ENCODE measurements at places on chromosomes 5 and 9.

DNA sequence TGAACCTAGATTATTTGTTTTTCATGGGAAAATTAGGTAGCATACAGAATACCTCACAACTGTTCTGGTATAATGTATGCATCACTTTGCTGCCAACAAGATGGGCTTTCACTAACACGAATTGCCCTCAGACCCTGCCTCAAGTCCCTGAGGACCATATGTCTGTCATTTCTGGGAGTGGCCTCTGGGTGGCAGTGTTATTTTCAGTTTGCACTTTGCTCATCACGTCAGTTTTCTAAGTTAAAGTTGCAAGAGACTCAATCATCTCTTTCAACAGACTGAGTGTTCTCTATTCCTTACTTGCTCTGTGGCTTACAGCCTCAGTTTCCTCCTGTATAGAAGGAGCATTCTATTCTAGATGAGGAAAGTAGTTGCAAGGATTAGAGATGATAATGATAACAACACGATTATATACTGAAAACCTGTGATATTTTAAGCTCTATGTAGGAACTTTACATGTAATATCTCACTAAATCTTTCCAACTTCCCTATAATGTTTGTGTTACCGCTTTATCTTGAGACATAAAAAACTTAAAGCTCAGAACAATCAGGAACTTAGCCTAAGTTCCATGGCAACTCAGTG, 55.7 kb downstream of the TSSK1B start:
- peak; percentile 52 for DNase-seq

DNA sequence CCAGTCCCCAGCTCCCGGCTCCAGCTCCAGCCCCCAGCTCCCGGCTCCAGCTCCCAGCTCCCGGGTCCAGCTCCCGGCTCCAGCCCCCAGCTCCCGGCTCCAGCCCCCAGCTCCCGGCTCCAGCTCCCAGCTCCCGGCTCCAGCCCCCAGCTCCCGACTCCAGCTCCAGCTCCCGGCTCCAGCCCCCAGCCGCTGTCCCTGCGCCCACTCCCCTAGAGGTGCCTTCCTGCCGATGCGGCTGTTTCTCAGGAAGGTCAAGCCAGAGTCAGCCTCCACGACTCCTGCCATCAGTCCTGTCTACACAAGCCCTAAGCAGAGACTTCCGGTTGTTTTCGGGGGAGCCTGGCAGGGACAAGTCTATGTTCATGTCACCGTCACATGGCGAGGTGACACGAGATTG, 74.8 kb downstream of the ZNF354C start:
- DNase-seq: no peak

DNA sequence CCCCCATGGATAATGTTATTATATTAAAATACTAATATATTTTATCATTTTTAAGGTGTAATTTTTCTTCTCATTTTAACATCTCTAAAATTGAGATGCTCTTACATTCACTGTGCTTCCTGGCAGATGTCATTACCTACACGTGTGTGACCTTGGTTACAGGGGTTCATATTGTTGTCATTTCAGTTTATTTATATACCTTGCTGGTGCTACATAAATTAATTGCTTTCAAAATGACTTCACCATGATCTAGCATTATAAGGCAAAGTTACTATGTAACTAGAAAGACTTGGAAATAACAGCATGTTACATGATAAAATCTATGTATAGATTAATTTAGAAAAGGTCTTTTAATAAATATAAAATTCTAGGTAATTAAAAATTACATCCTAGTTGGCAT, 60.9 kb downstream of the ARHGEF28 start:
- DNase-seq: no peak

- DNase-seq: no peak
These were observed 393.7 kb upstream of the PDE4D start for GRCh38 chr5:60287174-60287771.

DNA sequence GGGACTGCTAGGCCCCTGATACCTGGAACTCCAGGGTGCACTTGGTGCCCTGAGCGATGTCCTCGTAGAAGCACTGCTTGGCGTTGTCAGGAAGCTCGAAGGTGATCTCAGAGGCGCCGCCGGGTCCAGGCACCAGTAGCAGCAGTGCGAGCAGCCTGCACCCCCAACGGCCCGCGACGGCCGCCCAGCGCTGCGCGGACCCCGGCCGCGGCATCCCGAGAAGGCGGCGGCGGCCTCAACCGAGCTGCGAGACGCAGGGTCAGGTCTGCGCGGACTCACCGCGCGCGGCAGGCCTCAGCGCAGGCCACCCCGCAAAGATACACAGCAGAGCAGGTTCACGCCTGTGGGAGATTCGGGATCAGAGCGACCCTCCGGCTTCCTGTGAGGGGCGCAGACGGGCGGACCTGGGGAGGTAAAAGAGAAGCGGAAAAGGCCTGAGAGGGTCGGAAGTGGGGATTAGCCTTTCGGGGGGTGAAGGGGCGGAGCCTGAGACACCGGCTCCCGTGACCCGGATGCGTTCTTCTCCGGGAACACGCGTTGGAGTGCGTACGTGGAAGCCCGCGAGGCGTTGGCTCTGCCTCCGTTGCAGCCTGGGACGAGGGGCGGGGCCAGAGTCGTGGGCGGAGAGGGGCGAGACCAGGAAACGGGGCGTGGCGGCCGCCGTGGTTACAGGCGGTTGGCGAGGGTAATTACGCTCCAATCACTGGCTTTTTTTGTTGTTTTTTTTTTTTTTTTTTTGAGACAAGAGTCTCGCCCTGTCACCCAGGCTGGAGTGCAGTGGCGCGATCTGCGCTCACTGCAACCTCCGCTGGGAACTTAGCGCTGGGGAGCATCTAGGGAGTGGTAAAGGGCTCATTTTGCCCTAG, at the start of gene TMED7:
Gene TMED7 (minus strand): TSS at position 458 of the 866 bp plus-strand sequence. CDS start 244 bp downstream, at position 214.
- peak; percentile 100 for DNase-seq

- no peak for DNase-seq
These were observed 130.1 kb upstream of the OSMR start for GRCh38 chr5:38715696-38716095.

- DNase-seq: peak; percentile 17
These were observed 128.4 kb upstream of the TRPM3 start for GRCh38 chr9:71249729-71250317.

DNA sequence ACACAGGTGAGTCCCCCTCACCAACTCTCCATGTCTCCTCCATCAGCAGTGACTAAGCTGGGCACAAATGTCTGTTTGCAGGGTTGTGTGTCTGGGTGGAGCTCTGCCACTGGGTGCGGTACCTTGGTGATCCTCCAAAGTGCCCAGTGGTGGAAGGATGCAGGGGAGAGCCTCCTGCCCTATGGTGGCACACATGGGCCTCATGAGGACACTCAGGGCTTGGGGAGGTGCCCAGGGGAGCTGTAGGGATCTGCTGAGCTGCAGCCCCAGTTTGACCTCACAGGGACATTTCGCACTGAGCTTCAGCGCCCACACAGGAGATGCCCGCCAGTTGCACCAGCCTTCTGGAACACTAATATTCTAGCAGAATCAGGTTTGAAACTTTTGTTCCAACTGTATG, 29.5 kb downstream of the S1PR3 start:
- DNase-seq: no peak

DNA sequence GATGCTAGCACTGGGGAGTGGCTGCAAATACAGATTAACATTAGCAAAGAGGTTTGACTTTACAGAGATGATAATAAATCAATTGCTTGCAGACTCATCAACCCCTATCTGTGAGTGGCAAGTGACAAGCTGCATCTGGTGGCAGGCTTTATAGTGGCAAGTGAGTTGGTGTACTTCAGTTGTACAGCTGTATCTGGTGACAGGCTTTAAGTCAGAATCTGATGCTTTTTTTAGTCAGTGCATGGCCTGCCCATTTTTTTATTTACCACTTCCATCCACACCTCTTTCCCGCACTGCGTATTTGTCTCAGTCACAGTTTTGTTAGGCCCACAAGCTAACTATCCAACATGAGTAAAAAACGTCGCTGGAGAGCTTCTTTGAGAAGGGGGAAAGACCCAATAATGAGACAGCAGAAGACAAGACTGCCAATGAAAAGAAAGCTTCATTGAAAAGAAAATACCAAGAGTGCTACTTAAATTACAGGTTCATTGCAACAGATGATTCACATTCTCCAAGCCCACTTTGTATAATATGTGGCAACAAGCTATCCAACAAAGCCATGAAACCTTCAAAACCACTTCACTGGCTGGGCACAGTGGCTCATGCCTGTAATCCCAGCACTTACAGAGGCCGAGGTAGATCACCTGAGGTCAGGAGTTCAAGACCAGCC, 23.1 kb downstream of the ANP32B start:
- no peak for DNase-seq

GRCh38 chr9:16705111-16705604, 165.3 kb downstream of the BNC2 start:
- DNase-seq: peak; percentile 77

- no peak for DNase-seq
These were observed 236.5 kb downstream of the DMRTA1 start for GRCh38 chr9:22682961-22683699.

GRCh38 chr5:173231381-173231766, 3.6 kb downstream of the NKX2-5 start:
- no peak for DNase-seq

DNA sequence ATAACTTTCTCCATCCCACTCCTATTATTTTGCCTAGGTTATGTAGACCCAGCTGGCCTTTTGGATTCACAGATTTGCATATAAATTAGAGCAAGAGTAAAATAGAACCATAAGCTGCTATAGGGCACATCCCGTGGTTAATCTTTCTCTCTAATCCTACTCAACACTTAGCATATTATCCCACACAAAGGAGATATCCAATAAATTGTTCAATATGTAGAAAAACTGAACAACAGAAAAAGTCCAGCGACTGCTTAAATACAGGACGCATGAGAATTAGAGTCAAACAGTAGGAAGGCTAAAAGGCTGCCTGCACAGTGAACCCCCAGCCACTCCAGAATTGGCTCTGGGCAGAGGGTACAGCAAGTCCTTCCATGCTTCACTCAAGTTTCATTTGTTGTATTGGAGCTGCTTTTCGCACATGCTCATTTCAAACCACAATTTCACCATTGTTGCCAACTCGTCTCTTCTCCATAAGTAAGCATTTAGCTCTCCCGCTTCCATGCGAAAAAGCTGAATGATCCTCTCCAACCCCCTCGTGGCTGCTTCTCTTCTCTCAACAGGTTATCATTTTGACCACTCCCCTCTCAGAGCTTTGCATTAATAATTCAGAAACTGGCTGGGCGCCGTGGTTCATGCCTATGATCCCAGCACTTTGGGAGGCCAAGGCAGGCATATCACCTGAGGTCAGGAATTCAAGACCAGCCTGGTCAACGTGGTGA, 14.1 kb upstream of the IQGAP2 start:
- no peak for DNase-seq

DNA sequence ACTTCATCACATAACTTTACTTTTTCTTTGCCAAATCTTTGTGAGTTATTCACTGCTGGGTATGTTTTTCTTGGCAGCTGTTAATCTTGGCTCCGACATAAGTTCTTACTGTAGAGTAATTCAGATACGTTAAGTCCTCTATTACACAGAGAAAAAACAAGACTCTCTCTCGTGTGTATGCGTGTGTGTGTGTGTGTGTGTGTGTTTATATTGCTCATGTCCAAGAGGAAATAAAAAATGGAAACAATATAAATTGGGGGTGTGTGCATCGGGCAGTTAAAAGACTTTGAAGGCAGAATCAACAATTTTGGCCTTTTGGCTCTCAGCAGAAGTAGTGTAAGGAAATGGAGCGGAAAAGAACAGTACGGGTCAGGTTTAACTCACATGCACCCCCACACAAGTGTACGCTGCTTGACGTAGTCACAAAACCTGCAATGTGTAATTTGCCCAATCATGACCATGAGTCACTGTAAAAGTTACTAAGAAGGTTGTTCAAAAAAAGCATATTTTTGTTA, 67.2 kb upstream of the IFNE start:
- peak; percentile 53 for DNase-seq

DNA sequence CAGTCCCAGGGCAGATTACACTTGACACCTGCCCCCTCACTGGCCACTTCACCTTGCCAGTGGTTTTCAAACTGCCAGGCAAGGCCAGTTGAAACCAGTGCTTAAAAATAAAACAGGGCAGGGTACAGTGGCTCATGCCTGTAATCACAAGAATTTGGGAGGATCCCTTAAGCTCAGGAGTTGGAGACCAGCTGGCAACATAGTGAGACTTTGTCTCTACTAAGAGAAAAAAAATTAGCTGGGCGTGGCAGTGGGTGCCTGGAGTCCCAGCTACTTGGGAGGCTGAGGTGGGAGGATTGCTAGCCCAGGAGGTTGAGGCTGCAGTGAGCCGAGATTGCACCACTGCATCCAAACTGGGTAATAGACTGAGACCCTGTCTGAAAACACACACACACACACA, 58.1 kb downstream of the ROPN1L start:
- no peak for DNase-seq

DNA sequence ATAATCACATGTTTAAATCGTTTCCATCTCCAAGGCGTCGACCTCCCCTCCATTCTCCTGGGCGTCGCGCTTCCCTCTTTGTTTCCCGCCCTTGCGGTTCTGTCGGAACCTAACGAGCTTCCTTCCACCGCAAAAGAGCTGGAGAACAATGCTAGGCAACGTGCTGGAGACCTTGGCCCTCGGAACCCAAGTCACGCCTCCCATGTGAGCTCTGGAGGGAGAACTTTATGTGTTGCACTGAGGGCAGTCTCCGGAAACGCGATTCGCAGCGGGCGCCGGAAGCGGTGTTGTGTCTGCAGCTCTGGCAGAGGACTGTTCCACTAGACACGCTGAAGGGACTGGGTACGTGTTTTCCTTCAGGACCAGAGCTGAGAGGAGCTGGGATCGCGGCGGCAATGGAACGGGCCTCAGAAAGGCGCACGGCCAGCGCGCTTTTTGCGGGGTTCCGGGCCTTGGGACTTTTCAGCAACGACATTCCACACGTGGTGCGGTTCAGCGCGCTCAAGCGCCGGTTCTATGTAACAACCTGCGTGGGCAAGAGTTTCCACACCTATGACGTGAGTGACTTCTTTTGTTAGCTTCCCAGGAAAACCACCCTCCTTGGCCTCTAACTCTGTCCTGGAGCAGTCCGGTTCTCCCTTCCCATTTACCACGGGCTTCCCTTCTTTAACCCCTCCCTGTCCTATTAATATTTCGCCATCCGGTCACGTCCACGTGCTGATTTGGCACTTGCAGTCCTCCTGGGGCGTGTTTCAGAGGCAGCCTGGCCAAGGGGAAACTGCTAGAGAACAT, at the start of gene WDR36:
Gene WDR36 (plus strand): TSS at position 287 of the 792 bp plus-strand sequence. CDS start 109 bp downstream, at position 396.
- DNase-seq: peak; percentile 88
